ENCODE measurements at places on chromosomes 5 and 9. TPM values are rescaled to one million over a fixed set of nuclear protein-coding genes. Genes with fewer than 3 reads are reported as not detected.

Gene LRRC19
- not detected for total RNA-seq

Gene PCDHB8
- total RNA-seq: 1.9 TPM

Gene RAB3C
- total RNA-seq: 25.0 TPM

Gene LHX6
- 0.99 TPM for total RNA-seq

Gene OTP
- total RNA-seq: 0.83 TPM

Measured in spinal cord (tissue), 10 donors.